ENCODE measurements at places on chromosomes 5 and 9. TPM values are rescaled to one million over a fixed set of nuclear protein-coding genes. Genes with fewer than 3 reads are reported as not detected.

- no peaks in the 10 kb centered on the region for H3K4me1 ChIP-seq
- no peak overlapping the region for H3K27ac ChIP-seq
- no peak for DNase-seq
- no peaks in the 10 kb centered on the region for H3K27me3 ChIP-seq
These were observed 494.6 kb downstream of the GADD45G start for GRCh38 chr9:90099262-90099963.

GRCh38 chr5:156594406-156594805 is 255.7 kb upstream of the PPP1R2B start:
- no peak overlapping the region for H3K4me3 ChIP-seq
- DNase-seq: no peak
- peaks cover 2% of the 10 kb centered on the region for H3K27me3 ChIP-seq
- H3K36me3 ChIP-seq: no peaks in the 10 kb centered on the region
- no peak overlapping the region for H3K27ac ChIP-seq

- peaks cover 12% of the 10 kb centered on the region for H3K36me3 ChIP-seq
- peak overlapping the region; percentile 93 for H3K4me3 ChIP-seq
- H3K4me1 ChIP-seq: peaks cover 24% of the 10 kb centered on the region
- no peak for DNase-seq
These were observed 625 bp upstream of the UBLCP1 start for GRCh38 chr5:159262472-159262858.

- H3K27ac ChIP-seq: no peak overlapping the region
- no peaks in the 10 kb centered on the region for H3K27me3 ChIP-seq
- no peak overlapping the region for H3K4me3 ChIP-seq
- DNase-seq: no peak
- no peaks in the 10 kb centered on the region for H3K36me3 ChIP-seq
These were observed 546.0 kb upstream of the GRAMD2B start for GRCh38 chr5:125877248-125877647.

DNA sequence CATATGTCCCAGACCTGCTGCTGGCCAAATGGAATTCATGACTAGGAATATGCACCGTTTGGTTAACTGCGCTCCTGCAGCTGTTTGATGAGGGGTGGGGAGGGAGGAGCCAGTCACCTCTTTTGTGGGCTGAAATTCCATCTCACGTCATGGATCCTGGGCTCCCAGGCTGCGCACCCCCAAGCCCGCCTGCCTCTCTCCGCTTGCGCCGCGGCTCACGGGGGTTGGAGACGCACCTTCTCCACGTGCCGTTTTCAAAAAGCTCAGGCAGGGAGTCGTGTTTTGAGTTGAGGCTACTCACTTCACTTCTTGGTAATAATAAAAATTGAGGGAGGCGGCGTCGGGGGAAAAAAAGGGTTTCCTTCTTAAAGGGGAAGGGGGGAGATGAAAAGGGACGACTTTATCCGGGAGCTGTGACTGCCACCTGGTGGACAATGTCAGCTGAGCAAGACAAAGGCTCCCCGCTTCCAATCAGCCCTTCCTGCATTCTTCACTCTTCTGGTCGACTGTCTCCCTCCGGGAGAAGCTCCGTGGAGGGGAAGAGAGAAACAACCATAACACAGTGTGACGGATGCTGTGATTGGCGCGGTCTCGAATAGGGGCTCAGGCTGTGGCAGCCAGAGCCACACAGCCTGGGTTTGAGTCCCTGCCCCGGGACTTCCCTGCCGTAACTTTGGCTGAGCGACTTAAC is 15.9 kb upstream of the C5orf47 start:
- H3K36me3 ChIP-seq: no peaks in the 10 kb centered on the region
- DNase-seq: peak; percentile 74
- H3K4me3 ChIP-seq: peak overlapping the region; percentile 39
- peaks cover 13% of the 10 kb centered on the region for H3K4me1 ChIP-seq
- no peak overlapping the region for H3K27ac ChIP-seq
- no peaks in the 10 kb centered on the region for H3K27me3 ChIP-seq

DNA sequence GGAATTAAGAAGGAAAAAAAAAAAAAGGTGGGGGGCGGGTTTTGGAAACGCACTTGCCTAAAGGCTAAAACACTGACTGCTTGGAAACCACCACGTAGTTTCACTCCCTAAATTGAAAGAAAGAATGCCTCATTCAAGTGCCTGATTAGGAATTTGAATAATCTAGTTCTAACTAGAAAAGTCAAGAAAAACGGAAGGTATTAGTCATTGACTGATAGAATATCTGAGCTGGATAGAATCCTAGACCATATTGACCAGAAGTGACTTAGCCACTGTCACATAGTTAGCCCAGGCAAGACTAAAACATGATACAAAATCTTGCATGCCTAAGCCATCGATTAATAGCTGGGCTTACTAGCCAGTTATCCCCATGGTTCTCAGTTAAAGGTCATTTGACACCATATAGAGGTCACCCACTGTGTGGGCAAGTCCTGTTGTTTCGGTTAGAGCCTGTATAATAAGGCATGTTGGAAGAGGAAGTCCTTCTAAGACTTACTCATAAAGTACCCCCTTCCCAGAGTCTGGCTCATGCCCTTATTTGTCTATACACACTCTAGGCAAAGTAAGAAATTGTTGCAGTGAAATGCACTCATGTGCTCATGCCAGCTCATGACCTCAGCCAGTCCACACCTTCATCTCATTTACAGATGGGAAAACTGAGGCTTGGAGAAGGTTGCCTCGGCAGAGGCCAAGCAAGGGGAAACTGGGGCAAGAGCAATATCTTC is 40.2 kb downstream of the SH3RF2 start:
- no peaks in the 10 kb centered on the region for H3K4me1 ChIP-seq
- H3K27ac ChIP-seq: no peak overlapping the region
- DNase-seq: no peak
- no peak overlapping the region for H3K4me3 ChIP-seq
- H3K36me3 ChIP-seq: no peaks in the 10 kb centered on the region

DNA sequence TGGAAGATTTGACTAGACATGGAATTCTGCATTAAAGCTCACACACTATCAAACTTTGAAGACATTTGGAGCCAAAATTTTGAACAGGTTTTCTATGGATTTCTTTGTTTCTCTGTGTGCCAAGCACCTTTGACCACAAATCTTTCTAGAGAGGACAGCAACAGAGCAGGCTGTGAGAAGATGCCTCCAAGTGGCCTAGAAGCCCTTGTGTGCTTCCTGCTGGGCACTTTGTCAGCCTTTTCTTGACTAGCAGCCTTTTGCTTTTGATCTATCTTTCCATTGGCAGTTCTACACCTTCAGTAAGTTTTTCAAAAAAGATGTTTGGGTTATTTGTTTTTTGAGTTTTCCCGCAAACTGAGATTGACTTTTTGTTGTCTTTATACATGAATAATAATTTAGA is 84.6 kb downstream of the SNX24 start:
- no peaks in the 10 kb centered on the region for H3K4me1 ChIP-seq
- H3K4me3 ChIP-seq: no peak overlapping the region
- no peak overlapping the region for H3K27ac ChIP-seq
- DNase-seq: no peak
- no peaks in the 10 kb centered on the region for H3K27me3 ChIP-seq

GRCh38 chr5:169344629-169345028 is 43.7 kb upstream of the SLIT3 start:
- H3K4me1 ChIP-seq: no peaks in the 10 kb centered on the region
- H3K27me3 ChIP-seq: peaks cover 4% of the 10 kb centered on the region
- no peak overlapping the region for H3K27ac ChIP-seq
- H3K4me3 ChIP-seq: no peak overlapping the region

DNA sequence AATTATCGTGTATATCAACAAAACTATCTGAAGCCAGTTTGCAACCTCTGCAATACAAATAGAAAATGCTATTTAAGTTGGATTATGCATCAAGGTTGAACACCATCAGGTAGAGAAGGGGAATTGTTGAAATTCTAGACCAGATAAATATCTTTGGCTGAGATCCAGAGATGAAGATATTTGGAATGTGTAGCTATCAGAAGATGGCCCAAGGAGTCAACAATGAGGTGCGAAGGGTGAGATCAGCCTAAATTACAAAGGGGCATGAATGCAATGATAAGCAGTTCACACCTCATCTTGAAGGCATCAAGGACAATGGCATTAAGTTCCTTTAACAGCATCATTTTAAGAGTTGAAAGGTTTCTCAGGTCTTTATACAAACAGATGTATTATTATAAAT is 572.1 kb upstream of the DMAC1 start:
- H3K27me3 ChIP-seq: no peaks in the 10 kb centered on the region
- no peak overlapping the region for H3K27ac ChIP-seq
- DNase-seq: no peak
- H3K4me1 ChIP-seq: no peaks in the 10 kb centered on the region
- H3K36me3 ChIP-seq: no peaks in the 10 kb centered on the region

DNA sequence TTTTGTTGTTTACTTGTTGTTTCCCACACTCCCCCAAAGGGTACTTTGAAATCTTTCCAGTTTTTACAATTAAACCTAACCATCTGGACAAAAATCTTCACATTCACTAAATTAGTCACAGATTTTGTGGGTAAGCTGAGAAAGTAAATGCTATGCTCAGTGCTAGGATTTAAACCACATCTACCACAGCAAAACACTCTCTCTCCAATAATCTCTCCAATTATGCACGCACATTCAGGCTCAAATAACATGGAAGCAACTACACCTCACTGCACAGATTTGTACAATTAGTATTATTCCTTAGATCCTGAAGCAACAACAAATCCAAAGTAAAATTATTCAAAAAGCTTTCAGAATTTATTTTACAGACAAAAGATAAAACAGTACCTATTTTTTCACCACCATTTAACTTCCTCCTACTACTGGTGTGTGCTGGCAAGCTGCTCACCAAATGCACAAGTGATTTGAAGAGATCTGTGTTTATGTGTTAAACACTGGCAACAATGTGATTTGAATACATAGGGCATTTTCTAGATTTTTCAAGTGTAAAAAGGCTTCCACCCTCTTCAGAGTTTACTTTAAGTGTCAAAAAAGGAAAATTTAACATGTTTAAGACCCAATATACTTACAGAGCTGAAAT is 16.6 kb downstream of the ZNF608 start:
- H3K36me3 ChIP-seq: no peaks in the 10 kb centered on the region
- H3K27me3 ChIP-seq: no peaks in the 10 kb centered on the region
- no peaks in the 10 kb centered on the region for H3K4me1 ChIP-seq
- no peak overlapping the region for H3K27ac ChIP-seq
- no peak overlapping the region for H3K4me3 ChIP-seq

GRCh38 chr9:124764774-124765438 is 6.2 kb downstream of the NR6A1 start:
- DNase-seq: no peak
- peaks cover 8% of the 10 kb centered on the region for H3K4me1 ChIP-seq
- H3K4me3 ChIP-seq: no peak overlapping the region
- H3K27me3 ChIP-seq: peaks cover 63% of the 10 kb centered on the region
- H3K36me3 ChIP-seq: no peaks in the 10 kb centered on the region
- H3K27ac ChIP-seq: no peak overlapping the region

DNA sequence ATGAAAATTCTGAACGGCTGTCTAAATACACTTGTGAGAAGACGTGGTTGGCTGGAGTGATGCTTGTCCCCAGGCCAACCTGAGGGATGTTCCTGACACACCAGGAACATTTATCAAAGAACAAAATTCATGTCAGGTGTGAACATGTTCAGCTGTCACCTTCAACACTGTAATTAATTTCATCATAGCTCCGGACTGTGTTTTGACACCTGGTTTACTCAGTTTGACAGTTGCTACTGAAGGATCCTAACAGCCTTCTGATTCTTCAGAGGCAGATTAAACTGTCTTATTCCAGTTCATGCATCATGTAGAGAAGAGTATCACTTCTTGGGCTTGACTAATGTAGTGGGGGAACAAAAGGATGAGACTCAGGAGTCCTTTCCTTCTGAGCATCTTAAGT is 134.1 kb downstream of the NPR3 start:
- no peaks in the 10 kb centered on the region for H3K4me1 ChIP-seq
- H3K27ac ChIP-seq: no peak overlapping the region
- H3K4me3 ChIP-seq: no peak overlapping the region

DNA sequence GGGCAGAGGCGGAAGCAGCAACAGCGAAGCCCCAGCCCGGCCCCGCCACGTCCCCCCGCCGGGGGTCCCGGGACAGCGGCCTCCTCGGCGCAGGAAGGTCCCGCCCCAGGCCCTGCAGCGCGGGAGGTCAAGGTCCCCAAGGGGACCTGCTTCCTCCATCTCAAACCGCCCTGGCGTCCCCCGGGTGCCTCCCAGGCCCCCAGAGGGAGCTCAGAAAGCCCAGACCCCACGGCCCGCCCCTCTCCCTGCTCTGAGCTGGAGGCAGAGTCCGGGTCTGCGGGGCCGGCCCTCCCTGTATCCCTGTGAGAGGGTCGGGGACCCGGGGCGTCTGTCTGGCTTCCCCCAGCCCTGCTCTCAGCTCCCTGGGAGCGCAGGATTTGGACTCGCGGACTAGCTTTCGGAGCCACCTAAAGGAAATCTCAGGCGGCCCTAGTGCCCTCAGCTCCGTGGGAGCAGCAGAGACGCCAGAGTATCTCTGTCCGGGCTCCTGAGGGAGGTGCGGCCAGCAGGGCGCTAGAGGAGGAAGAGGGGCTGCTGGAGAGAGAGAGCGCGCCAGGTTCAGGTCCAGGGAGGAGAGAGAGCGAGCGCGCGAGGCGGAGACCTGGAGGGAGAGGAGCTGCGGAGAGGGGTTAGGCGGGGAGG is 30.7 kb downstream of the EXOC3 start:
- peak overlapping the region; percentile 26 for H3K4me3 ChIP-seq
- no peaks in the 10 kb centered on the region for H3K27me3 ChIP-seq
- peak; percentile 47 for DNase-seq
- H3K27ac ChIP-seq: peak overlapping the region; percentile 47
- peaks cover 35% of the 10 kb centered on the region for H3K4me1 ChIP-seq

- no peaks in the 10 kb centered on the region for H3K27me3 ChIP-seq
- no peaks in the 10 kb centered on the region for H3K4me1 ChIP-seq
- H3K36me3 ChIP-seq: no peaks in the 10 kb centered on the region
- DNase-seq: no peak
These were observed 75.1 kb downstream of the FGF18 start for GRCh38 chr5:171494452-171495121.

DNA sequence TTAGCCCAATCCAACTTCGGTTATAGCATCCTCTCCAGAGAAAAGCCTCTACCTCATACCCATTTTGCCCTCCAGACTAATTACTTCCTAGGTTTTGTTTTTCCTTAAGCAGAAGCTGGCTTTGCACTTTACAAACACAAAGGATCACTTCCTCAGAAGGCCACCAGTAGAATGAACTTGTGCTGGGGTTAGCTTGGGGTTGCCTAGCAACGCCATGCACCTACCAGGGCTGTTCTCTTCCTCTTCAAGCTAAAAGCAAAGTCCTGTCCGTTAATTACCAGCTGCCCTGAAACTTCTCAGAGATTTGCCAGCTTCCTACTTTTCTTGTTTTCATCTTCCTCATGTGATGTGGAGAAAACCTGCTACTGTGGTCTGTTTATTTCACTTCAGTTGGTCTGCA is 132.0 kb upstream of the WWC1 start:
- DNase-seq: no peak
- H3K4me3 ChIP-seq: no peak overlapping the region
- no peaks in the 10 kb centered on the region for H3K4me1 ChIP-seq
- H3K36me3 ChIP-seq: no peaks in the 10 kb centered on the region
- H3K27me3 ChIP-seq: no peaks in the 10 kb centered on the region

GRCh38 chr9:126377176-126377509 is 50.5 kb downstream of the MVB12B start:
- no peak overlapping the region for H3K27ac ChIP-seq
- H3K27me3 ChIP-seq: no peaks in the 10 kb centered on the region
- no peak for DNase-seq

- DNase-seq: no peak
- no peak overlapping the region for H3K4me3 ChIP-seq
- no peaks in the 10 kb centered on the region for H3K27me3 ChIP-seq
These were observed 61.4 kb downstream of the KIF24 start for GRCh38 chr9:34267660-34268059.

EGFL7 gene
- total RNA-seq: 1.7 TPM

PCSK1 gene
- not detected for total RNA-seq

PCDHA11 gene
- total RNA-seq: not detected

HOMER1 gene
- total RNA-seq: 1.9 TPM

MYO10 gene
- total RNA-seq: 0.05 TPM

GPR150 gene
- total RNA-seq: 0.37 TPM

ROR2 gene
- total RNA-seq: 0.12 TPM

ANKHD1 gene
- 227 TPM for total RNA-seq
